Cardiac muscle cell (in vitro differentiated cells and primary cell): ENCODE measurements at places on chromosomes 1 and 21. TPM values are rescaled to one million over a fixed set of nuclear protein-coding genes. Genes with fewer than 3 reads are reported as not detected.
A peak's percentile ranks its signal among the peaks of the same experiment; 100 is the strongest.

Gene TRIM33
- polyA plus RNA-seq, result 32.2 and 44.3 TPM in 2 replicates

DNA sequence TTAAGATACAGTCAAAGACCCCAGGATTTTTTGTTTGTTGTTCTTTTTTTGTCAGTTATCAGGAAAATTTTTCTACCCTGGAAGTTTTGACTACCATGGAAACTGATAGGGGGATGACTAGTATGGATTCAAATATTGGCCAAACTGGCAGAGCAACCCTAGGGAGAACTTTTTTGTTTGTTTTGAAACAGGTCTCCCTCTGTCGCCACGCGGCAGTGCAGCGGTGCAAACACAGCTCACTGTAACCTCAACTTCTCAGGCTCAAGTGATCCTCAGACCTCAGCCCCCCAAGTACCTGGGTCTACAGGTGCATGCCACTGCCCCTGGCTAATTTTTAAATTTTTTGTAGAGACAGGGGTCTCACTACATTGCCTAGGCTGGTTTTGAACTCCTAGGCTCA, 46.6 kb downstream of the TOR3A start:
- no peak for DNase-seq

Gene NEGR1
- 0.20 and 0.35 TPM in 2 replicates for polyA plus RNA-seq

DNA sequence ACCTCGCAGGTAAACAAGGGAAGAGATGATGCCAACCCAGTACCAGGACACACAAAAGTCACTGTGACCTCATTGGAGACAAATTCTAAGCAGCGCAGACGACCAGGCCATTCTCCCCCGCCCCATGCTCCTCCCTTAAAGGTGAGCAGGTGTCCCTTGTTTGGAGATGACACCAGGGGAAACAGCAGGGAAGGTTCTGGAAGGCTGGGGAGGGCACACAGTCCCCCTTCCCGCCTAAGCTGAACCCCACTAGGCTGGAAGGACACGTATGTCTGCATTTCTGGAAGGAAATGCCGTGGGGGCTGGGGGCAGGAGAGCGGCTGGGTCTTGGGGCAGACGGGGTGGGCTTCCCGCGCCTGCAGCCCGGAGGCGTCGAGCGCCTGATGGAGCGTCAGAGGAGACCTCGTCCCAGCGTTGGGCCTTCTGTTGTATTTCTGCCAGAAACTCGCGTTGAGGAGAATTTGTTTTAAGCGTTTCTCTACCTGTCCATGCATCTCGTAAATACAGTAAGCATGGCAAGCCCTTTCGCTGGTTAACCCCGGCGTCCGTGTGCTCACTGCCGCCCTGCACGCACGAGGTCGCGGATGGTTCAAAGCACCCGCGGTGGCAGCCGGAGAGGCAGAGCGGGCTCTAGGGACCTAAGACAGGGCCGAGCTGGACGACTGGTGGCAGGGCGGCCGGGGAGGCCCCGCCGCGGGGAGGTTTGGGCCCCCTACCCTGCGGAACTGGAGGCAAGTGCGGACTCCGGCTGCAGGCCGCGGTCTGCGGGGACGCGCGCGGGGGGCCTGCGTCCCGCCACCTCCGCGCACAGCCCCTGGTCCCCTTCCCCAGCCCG, 1.2 kb upstream of the LHX4 start:
- peak; percentile 23 for DNase-seq

Gene CLCA1
- not detected in 2 replicates for polyA plus RNA-seq
